Cortex of kidney (tissue), 1 donor: ENCODE measurements at places on chromosomes 7 and 10.

DNA sequence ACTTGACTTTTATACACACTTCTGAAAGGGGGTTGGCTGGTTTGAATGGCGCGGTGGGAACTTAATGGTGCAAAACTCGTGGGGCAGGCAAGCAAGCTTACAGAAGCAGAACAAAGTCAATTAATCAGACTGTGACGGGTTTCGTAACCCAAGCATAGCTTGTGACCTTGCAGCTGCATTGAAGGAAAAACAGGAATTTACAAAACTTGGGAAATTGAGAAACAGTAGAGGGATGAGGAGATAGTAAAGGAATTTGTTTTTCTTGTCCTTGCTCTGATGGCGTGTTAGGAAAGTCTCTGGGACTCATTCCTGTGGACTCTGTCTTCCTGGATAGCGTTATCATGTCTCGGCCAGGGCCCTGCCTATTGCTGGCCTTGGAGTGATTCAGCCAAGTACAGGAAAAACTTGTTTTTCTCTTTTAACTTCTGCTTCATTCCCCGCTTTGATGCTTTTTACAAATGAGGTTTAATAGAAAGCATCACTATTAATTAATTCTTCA lies 220.0 kb upstream of the KCND2 start:
- DNase-seq = no peak

- DNase-seq = no peak
Measured at GRCh38 chr7:24795407-24795767, 38.1 kb upstream of the GSDME start.

- no peak for DNase-seq
Measured at GRCh38 chr7:38021892-38022291, 101.5 kb downstream of the EPDR1 start.

DNA sequence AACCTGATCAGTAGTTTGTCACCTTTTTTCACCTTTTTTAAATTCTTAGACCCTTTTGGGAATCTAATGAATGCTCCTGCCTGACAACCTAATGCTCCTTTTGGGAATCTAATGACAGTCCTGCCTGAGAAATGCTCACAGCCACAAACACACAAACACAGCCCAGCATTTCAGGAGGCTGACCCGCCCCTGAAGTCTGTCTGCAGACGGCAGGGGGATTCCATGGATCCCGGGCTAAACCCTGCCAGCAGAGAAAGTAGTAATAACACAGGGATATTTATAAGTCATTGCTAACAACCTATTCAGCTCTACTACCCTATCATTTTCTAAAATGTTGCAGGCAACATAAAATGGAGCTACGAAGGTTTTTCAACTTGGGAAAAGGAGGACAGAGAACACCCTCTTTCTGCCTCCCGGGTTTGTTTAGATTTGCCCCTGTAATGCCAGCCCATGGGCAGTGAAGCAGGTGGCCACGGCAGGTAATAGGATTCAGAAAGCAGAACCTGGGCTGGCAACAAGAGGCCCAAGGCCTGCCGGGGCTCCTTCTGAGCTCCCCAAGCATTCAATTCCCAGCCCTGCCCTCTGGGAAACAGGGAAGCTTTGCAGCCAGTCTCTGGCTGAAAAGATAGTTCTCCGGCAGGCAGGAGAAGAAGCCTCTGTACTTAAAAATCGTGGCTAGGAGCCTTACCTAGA lies 65.2 kb downstream of the CREB3L2 start:
- DNase-seq = no peak

DNA sequence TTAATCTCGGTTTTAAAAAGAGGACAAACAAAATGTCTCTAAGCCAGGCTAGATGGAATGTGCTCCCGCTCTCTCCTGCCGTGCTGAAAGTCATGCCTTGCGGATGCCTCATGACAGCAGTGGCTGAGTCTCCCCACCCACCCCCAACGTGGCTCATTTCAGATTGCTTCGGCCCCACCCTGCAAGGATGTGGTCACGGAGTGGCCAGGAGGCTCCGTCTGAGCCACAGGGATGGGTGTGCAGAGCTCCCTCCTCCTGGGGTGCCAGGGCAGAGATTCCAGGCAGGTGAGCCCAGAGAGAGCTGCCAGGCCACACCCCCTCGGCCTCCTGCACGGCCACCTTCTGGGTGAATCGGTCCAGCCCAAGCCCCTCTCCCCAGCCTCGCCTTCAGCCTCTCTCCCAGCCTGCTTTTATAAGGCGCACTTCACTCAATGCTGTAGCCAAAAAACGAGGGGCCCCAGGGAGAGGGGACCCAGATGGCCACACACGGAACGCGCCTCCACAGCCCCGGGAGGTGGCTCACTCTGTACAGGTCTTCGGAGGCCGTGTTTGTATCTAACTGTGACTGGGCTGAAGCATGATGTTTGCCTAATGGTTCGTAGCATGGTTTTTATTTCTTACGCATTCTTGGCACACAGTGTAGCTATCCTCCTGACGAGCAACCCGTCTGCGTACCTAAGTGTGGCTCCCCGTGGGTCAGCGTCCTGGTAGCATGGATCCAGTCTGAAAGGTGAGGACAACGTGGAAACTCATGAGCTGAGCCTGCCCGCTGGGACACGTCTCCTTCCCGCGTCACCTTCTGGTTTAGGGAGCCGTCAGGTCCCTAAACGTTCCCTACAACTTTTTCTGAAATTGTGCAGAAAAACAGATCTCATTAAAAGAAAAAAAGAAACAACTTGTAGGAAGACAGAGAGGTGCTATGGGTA lies 413.8 kb upstream of the FOXK1 start:
- DNase-seq = no peak

DNA sequence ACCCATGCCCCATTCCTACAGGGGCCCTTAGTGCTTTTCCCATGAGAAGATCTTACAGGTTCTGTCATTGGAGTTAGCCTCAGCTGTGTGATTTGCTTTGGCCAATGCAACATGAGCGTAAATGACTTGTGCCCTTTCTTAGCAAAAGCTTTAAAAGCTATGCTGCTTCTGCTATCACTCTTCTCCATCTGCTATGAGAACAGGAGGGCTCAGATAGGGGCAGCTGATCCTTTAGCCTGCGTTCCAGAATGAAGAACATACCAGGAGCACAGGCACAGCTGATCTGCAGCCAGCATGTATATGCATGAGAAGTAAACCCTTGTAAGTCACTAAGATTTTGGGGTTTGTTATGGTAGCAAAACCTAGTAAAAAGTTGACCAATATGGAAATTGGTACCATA lies 218.2 kb downstream of the SH2D4B start:
- DNase-seq = no peak
